ENCODE measurements at places on chromosomes 13 and 19. TPM values are rescaled to one million over a fixed set of nuclear protein-coding genes. Genes with fewer than 3 reads are reported as not detected.

SAMD4B gene
- 40.5 TPM for polyA plus RNA-seq

CYP2S1 gene
- 4.9 TPM for polyA plus RNA-seq

IFNL1 gene
- not detected for polyA plus RNA-seq

STARD13 gene
- 11.9 TPM for polyA plus RNA-seq

RETN gene
- not detected for polyA plus RNA-seq

MAST1 gene
- 0.09 TPM for polyA plus RNA-seq

MBD3L3 gene
- not detected for polyA plus RNA-seq

DNA sequence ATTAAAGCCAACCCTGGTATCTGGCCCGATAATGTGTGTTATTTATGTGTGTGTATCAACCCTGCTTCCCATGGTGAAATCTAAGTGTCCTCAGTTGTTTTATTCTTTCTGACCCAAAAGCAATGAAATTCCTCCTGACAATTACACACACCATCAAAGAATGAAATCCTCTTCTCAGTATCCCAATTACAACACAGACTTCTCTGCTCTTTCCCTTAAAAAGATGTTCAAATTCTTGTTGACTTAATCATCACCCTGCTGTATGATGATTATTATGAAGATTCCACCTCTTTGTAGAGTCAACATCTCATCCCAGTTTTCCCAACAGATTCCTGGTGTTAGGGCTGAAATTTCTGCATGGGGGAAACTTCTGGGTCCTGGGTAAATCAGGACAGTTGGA lies 8.9 kb upstream of the TRPC4 start:
- no peaks in the 10 kb centered on the region for H3K36me3 ChIP-seq
- H3K4me3 ChIP-seq = no peak overlapping the region
- no peak for DNase-seq
- no peak overlapping the region for H3K27ac ChIP-seq
- H3K4me1 ChIP-seq = no peaks in the 10 kb centered on the region
- peaks cover 3% of the 10 kb centered on the region for H3K27me3 ChIP-seq

GRCh38 chr19:20254121-20254520 lies 87.1 kb downstream of the ZNF486 start:
- no peak overlapping the region for H3K4me3 ChIP-seq
- no peak for DNase-seq
- H3K4me1 ChIP-seq = no peaks in the 10 kb centered on the region
- H3K27me3 ChIP-seq = no peaks in the 10 kb centered on the region
- no peak overlapping the region for H3K27ac ChIP-seq

DNA sequence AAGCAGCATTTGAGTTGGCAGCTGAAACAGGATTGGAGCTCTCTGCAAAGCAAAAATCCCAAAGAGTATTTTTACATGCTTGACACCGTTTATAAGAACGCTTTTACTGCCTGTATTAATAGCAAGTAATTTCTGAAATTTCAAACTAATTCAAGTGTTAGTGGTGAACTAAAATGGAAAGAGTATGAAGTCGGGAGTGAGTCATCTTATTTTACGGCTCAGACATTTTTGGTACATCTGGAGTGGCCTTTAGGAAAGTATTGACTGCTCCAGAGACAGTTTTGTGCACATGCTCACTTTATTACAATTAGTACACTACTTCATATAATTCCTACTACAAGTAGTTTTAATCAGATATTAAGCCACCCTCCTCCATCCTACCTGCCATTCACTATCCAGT lies 167.4 kb downstream of the SLITRK6 start:
- H3K36me3 ChIP-seq = no peaks in the 10 kb centered on the region
- no peak overlapping the region for H3K27ac ChIP-seq
- H3K4me3 ChIP-seq = no peak overlapping the region

- H3K27me3 ChIP-seq = no peaks in the 10 kb centered on the region
- no peak overlapping the region for H3K27ac ChIP-seq
- no peak for DNase-seq
- no peaks in the 10 kb centered on the region for H3K4me1 ChIP-seq
- H3K36me3 ChIP-seq = no peaks in the 10 kb centered on the region
These were observed 108.2 kb downstream of the RAP2A start for GRCh38 chr13:97542102-97542685.

DNA sequence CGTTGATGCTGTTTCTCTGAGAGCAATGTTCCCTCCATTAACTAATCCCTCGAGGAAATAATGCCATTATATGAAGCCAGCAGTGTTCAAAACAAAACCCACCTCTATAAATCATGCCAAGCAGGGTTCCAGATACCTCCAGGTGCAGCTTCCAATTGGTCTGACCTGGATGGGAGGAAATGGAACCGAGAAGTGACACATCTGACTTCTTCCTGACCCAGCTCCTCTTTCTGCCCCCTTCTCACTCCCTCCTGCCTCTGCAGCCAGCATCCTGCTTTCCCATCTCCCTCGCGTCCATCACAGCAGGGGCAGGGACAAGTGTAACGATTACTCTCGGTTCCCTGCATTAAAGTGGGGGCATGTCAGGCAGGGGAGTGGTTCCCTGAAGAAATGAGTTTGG lies 37.5 kb downstream of the HSPH1 start:
- H3K4me3 ChIP-seq = no peak overlapping the region
- H3K4me1 ChIP-seq = no peaks in the 10 kb centered on the region
- H3K27ac ChIP-seq = no peak overlapping the region
- DNase-seq = no peak
- no peaks in the 10 kb centered on the region for H3K36me3 ChIP-seq

DNA sequence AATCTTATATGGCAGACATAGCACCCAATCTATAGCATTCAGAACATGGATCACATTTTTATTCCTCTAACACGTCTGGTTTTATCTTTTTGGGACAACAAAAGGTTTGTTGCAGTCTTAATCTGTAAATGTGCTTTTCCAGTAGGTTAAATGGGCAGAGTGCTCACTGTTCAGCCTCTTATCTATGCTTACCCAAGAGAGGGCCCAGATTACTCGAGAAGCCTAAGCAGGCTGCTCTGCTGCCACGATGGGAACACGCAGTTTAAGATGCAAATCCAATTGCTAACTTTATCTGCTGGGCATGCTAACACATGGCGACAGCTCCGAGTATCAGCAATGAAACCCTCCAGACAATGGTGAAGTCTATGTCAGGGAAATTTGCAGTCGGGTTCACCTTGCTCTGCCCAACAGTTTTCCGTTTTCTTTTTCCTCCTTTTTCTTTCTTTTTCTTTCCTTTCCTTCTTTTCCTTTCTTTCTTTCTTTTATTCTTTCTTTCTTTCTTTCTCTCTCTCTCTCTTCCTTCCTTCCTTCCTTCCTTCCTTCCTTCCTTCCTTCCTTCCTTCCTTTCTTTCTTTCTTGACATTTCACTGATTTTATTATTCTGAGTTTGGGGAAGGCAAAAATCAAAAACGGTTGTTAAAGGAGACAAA lies 115.3 kb downstream of the RBM26 start:
- no peak overlapping the region for H3K4me3 ChIP-seq
- H3K27me3 ChIP-seq = no peaks in the 10 kb centered on the region
- no peaks in the 10 kb centered on the region for H3K36me3 ChIP-seq
- no peaks in the 10 kb centered on the region for H3K4me1 ChIP-seq
- no peak for DNase-seq

DNA sequence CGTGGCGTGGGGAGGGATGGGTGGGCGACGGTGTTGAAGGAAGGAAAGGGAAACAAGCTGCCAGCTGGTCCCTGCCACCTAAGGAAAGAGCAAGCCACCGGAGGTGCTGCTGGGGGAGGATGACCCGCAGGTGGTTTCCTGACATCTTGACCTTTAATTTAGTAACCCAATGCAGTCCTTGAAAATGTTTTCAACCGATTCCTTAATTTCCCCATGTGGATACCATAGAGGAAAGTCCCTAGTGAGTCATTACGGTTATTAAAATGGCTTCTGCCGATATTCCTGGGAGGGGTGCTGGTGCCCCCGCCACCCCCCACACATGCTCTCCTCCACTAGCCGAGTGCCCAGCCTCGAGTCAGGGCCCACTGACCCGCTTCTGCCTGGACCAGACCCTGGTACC lies 6.3 kb upstream of the ANKRD10 start:
- H3K27me3 ChIP-seq = peaks cover 3% of the 10 kb centered on the region
- peaks cover 1% of the 10 kb centered on the region for H3K4me1 ChIP-seq
- no peaks in the 10 kb centered on the region for H3K36me3 ChIP-seq
- DNase-seq = no peak

DNA sequence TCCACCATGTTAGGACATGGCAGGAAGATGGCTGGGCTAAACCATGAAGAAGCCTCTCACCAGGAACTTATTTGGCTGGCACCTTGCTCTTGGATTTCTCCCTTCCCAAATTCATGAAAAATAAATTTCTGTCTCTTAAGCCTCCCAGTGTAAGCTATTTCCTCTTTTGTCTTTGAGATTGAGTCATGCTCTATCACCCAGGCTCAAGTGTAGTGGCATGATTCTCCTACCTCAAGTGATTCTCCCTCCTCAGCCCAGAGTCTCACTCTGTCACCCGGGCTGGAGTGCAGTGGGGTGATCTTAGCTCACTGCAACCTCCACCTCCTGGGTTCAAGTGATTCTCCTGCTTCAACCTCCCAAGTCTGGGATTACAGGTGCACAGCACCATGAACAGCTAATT lies 12.6 kb downstream of the ZNF888 start:
- no peaks in the 10 kb centered on the region for H3K27me3 ChIP-seq
- H3K4me1 ChIP-seq = no peaks in the 10 kb centered on the region
- DNase-seq = no peak
- H3K36me3 ChIP-seq = no peaks in the 10 kb centered on the region

DNA sequence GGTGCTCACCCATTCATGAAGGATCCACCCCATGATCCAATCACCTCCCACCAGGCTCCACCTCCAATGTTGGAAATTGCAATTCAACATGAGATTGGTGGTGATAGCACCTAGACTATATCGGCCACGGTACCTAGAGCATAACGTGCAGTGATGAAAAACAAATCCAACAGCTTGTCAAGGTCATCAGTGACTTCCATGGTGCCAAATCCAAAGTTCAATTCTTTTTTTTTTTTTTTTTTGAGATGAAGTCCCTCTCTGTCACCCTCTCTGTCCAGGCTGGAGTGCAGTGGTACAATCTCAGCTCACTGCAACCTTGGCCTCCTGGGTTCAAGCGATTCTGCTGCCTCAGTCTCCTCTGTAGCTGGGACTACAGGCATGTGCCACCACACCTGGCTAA lies 17.1 kb upstream of the ACP7 start:
- H3K36me3 ChIP-seq = no peaks in the 10 kb centered on the region
- H3K27me3 ChIP-seq = no peaks in the 10 kb centered on the region
- DNase-seq = no peak
- H3K27ac ChIP-seq = no peak overlapping the region
- H3K4me1 ChIP-seq = peaks cover 8% of the 10 kb centered on the region

DNA sequence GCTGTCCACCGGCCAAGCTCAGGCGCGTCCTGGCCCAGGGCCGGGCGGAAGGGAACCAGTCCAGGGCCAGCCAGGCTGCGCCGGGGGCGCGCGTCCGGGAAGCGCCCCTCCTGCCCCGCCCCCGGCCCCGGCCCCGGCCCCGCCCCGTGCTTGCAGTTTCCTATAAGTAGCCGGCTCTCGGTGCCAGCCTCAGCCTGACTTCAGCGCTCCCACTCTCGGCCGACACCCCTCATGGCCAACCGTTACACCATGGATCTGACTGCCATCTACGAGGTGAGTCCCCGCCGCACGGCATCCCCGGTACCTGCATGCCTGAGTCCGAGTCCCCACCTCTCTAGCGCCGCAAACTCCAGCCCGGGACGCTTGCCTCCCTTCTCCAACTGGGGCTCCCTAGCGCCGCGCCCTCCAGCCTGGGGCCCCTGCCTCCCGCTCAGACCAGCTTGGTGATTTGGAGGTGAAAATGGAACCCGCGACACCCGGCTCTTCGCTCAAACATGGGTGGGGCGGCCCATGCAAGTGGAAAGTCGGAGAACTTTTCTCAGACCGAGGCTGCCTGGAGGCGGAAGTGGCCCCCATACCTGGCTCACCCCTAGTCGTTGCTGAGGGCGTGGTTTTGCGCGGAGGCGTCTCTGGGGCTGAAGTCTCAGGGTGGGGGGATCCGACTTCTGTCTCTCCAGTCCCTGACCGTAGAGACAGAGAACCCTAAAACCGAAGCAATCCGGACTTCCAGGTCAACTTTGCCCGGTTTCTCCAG lies at the start of gene ZFP36:
ZFP36 (plus strand) TSS at position 192 of the 754 bp plus-strand sequence; CDS start at position 250, 58 bp downstream.
- H3K4me1 ChIP-seq = peaks cover 38% of the 10 kb centered on the region
- H3K36me3 ChIP-seq = peaks cover 6% of the 10 kb centered on the region
- H3K4me3 ChIP-seq = peak within 1 kb of the TSS; percentile 85
- no peaks in the 10 kb centered on the region for H3K27me3 ChIP-seq

- no peaks in the 10 kb centered on the region for H3K4me1 ChIP-seq
- DNase-seq = no peak
- peaks cover 5% of the 10 kb centered on the region for H3K36me3 ChIP-seq
- H3K27me3 ChIP-seq = no peaks in the 10 kb centered on the region
- H3K4me3 ChIP-seq = no peak overlapping the region
These were observed 150.7 kb upstream of the WASF3 start for GRCh38 chr13:26406791-26407190.

DNA sequence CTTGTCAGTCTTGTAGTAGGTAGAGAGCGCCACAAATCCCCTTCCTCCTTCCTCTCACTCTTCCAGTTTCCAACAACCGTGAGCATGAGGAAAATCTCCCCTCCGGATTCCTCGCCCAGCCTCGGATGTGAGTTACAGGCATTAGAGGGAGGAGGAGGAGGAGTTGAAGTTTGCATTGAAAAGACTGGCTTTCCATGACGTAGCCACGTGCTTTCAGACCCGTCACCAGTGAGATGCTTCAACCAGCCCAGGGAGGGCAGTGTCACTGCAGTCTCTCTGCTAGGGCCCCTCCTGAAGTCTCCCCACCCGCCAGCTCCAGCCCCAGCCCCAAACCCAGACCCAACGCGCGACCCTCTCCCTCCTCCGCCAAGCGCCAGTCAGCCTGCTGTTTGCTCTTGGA lies 442 bp upstream of the FGF14 start:
- H3K27me3 ChIP-seq = peaks cover 34% of the 10 kb centered on the region
- DNase-seq = no peak
- peaks cover 24% of the 10 kb centered on the region for H3K4me1 ChIP-seq
- no peak overlapping the region for H3K27ac ChIP-seq
- peak overlapping the region; percentile 48 for H3K4me3 ChIP-seq

GRCh38 chr19:49020931-49021895 lies 2.9 kb downstream of the CGB3 start:
- H3K4me3 ChIP-seq = no peak overlapping the region
- no peak for DNase-seq
- H3K27me3 ChIP-seq = peaks cover 11% of the 10 kb centered on the region
- peaks cover under 1% of the 10 kb centered on the region for H3K36me3 ChIP-seq
- H3K4me1 ChIP-seq = peaks cover 18% of the 10 kb centered on the region

- H3K4me3 ChIP-seq = no peak overlapping the region
- H3K4me1 ChIP-seq = no peaks in the 10 kb centered on the region
- no peak for DNase-seq
- H3K27me3 ChIP-seq = no peaks in the 10 kb centered on the region
- no peaks in the 10 kb centered on the region for H3K36me3 ChIP-seq
- H3K27ac ChIP-seq = no peak overlapping the region
These were observed 47.5 kb upstream of the LSM14A start for GRCh38 chr19:34124828-34125227.

DNA sequence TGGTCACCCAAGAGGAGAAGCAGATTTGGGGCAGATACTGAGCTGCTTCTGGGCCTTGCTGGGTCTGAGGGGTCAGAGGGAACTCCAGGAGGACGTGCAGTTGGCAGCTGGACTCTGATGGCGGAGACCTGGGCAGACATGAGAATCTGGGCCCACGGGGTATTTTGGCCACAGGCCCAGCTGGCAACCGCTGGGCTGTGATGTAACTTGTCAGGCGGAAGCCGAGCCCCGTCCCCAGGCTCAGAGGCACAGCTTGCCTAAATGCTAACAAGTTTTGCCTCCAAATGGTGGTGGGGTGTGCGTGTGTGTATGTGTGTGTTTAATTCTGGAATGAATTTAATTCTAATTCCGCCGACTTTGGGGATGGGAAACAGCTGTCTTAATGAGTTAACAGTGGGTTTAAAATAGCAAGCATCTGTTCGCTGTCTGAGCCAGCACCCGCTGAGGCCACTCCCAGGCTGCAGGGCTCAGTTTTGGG lies 11.6 kb downstream of the ZNRF4 start:
- no peaks in the 10 kb centered on the region for H3K36me3 ChIP-seq
- H3K27ac ChIP-seq = no peak overlapping the region
- DNase-seq = no peak
- H3K4me3 ChIP-seq = no peak overlapping the region
- H3K4me1 ChIP-seq = peaks cover 25% of the 10 kb centered on the region
- peaks cover 10% of the 10 kb centered on the region for H3K27me3 ChIP-seq
